ENCODE measurements at places on chromosomes 7 and 10.

DNA sequence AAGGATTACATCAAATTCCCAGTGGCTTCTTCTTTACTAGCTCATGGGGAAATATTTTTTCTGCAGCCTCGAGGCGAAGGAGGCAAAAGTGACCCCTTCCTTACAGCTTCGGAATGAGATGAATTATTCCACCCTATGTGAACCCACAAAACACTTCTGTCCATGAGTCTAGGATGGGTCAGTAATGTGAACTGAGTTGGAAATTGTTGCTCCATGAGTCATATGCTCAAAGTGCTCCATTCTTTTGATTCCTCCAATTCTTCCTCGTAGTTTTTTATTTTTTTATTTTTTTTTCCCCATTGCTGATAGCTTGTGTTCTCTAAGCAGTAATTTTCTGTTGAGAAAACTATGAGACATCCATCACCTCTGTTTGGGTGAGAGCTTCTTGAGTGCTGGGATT lies 31.7 kb upstream of the FAM204A start:
- peak; percentile 91 for DNase-seq

GRCh38 chr10:68562661-68563570 lies 2.8 kb downstream of the TET1 start:
- peak; percentile 62 for DNase-seq

- no peak for DNase-seq
These were observed 15.7 kb upstream of the CRYGN start for GRCh38 chr7:151455690-151456089.

DNA sequence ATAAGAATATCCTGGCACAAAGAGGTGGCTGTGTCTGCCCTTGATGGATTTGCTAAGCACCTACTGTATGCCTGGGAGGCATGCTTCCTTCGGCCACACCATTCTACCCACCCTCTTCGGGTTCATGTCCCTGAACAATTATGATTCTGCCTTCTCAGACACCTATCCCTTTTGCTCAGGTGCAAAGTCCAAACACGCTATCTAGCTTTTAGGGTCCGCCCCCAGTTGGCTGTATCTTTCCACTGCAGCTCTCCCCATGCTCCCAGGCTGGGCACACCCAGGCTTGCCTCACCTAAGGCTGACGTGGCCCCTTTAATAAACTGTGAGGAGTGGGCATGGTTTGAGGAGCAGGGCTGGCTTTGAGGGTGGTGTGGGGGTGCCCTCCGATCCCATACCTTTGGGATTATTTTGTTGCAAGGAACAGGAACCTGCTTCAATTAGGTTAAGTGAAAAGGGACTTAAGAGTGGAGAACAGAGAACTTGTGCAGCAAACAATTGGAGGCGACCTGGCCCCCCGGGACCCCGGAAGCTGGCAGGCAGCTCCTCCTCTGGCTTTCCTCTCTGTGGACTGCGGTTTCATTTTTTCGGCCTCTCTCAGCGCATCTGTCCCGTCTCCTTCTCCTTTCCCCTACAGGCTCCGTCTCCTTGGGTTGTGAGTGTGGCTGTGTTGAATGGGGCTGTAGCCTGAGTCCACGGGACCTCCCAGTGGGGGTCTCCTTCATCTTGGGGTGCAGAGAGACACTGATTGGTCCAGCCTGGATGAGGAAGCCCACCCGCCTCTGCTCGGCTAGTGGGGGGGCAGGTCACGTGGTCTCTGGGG lies 3.8 kb downstream of the CLIP2 start:
- DNase-seq: no peak

DNA sequence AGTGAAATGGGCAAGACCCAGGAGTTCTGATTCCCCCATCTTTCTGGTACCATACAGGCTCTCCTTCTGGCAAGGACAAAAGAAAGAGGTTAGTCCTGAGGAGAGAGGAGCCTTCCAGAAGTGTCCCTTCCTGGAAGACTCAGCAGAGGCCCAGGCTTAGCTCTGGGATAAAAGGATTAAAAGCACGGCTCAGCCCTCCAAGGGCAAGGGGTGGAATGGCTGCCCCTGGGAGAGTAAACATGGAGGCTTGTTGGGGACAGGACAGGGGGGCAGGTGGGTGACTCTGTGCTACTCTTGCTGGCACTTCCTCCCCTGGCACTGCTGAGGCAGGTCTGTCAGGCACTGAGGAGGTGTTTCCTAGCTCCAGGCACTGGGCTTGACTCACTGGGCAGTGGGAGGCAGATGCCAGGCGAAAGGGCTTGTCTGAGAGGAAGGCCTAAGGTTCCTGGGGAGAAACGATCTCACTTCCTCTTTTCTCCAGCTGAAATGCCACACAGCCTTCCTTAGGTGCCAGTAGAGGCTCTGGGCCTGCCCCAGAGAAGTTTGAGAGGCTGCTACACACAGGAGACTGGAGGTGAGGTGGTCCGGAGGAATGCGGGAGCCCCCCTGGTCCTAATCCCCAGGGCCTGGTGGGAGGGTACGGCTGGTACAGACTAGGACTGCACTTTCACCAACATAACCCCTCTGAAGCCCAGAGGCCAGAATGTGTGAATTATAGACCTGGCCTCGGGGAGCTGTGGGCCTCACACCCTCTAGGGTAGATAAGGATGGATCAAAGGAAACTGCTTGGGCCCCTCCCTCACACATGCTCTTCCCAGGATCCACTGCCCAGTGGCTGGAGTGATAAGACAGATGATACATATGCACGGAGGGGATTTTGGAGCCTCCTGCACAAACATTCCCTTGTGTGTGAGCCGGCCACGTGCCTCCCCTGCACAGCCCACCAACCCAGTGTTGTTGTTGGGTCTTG lies 63.2 kb upstream of the PODXL start:
- DNase-seq: no peak

DNA sequence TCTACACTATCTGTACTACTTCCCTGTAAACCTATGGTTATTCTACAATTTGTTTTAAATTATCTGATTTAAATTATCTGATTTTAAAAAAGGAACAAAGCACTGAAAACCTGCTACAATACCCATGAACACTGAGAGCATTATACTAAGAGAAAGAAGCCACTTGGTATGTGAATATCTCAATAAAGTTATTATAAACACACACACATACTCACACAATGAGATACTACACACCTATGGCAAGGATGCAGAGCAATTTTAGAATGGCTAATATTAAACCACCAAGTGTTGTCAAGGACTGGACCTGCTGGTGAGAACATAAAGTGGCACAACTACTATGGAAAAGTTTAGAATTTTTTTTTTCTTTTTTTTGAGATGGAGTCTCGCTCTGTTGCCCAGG lies 82.7 kb downstream of the IGF2BP3 start:
- no peak for DNase-seq

DNA sequence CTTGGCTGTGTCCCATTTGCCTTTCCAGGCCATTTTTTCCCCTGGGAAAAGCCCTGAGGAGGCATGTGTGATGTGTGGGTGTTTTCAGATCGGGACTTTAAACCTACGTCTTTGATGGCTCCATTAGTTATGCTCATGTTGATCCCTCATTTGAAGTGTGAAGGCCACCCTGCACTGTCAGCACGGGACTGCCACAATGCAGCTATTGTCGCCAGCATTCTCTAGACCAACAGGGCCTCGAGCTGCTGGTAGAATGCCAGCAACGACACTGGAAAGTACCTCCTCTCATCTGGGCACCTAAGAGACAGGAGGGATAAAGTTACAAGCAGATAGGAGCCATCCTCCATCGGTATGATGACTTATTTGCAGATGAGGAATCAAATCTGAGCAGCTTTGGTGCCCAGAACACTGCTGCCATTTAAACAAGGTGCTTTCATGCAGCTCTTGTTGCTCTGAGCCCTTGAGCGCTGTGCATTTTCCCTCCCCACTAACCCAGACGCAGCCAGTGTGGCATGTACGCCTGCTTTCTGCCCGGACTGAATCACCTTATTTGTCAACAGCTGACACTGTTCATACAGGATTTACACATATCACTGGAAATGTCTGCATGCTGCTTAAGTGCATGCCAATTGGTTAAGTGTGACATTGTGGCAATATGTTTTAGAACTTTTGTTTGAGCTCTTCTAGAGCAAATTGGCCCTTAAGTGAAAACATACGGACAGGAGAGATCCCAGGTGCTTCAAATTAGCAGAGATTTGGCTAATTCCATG lies 175.0 kb upstream of the PITRM1 start:
- DNase-seq: no peak

- DNase-seq: no peak
These were observed 283.8 kb upstream of the C7orf33 start for GRCh38 chr7:148306759-148307158.

GRCh38 chr10:125094806-125095205 lies 65.6 kb downstream of the CTBP2 start:
- no peak for DNase-seq

- DNase-seq: no peak
These were observed 852.7 kb upstream of the PHF14 start for GRCh38 chr7:10120936-10121335.

DNA sequence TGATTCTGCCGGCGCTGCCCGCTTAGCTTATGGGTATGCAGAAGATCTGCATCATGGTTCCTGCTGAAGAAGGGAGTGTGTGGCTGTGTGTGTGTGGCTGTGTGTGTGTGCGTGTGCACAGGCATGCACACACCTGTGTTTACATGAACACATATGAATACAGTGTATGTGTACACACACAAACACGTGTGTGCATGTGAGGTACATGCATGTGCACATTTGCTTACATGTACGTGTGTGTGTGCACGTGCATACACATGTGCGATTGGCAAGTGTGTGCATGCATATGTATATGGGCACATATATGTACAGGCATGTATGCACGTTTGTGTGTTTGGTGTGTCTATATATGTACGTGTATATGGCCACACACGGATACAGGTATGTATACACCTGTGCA lies 16.4 kb upstream of the FAM20C start:
- DNase-seq: no peak

- DNase-seq: no peak
These were observed 362.7 kb downstream of the GLRX3 start for GRCh38 chr10:130498934-130499333.

GRCh38 chr10:100733329-100733728 lies 12.1 kb upstream of the PAX2 start:
- no peak for DNase-seq

GRCh38 chr7:13541326-13541725 lies 448.1 kb downstream of the ETV1 start:
- no peak for DNase-seq

DNA sequence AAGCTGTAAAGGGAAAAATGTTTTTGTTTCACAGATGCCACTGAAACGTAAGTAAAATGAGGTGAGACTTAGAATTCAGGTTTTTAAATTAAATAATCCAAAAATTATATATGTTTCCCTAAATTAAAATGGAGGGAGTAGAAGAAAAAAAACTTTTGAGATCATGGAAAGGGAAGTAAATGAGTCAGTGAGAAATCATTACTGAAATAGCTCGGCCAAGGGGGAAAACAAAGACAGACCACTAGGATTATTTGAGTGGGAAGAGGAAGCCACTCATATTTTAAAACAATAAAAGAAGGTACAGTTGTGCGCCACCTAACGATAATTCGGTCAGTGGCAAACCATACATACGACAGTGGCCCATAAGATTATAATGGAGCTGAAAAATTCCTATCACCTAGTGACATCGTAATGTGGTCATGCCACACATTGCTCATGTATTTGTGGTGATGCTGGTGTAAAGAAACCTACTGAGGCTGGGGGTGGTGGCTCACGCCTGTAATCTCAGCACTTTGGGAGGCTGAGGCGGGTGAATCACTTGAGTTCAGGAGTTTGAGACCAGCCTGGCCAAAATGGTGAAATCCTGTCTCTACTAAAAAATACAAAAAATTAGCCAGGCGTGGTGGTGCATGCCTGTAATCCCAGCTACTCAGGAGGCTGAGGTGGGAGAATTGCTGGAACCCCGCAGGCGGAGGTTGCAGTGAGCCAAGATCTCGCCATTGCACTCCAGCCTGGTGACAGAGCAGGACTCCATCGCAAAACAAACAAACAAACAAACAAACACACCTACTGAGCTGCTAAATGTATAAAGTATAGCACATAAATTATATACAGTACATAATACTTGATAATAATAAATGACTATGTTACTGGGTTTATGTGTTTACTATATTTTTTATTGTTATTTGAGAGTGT lies 64.7 kb downstream of the MKX start:
- DNase-seq: no peak

- no peak for DNase-seq
These were observed 4.0 kb downstream of the PNLIPRP3 start for GRCh38 chr10:116431598-116431997.

- DNase-seq: no peak
These were observed 16.9 kb upstream of the TAS2R16 start for GRCh38 chr7:123012435-123012834.

DNA sequence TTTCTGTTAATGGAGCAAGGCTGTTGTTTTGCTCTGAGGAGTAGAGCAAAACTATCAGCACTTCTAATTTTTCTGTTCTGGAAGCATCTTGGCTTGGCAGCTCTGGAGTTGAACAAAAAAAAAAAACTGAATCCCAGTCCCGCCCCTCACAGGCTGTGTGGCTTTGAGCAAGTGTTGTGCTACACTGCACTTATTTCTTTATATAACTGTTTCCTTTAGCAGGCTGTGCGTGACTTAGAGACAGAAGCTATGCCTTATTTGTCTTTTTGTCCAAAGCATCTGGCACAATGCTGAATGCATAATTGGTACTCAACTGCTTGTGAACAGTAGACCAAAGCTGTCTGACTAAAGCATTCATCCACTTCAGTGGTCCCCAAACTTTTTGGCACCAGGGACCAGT lies 96.1 kb downstream of the AMPH start:
- DNase-seq: no peak

GRCh38 chr10:99621454-99622251 lies 1.4 kb upstream of the SLC25A28 start:
- no peak for DNase-seq

GRCh38 chr7:36615852-36616540 lies 108.3 kb downstream of the AOAH start:
- no peak for DNase-seq

DNA sequence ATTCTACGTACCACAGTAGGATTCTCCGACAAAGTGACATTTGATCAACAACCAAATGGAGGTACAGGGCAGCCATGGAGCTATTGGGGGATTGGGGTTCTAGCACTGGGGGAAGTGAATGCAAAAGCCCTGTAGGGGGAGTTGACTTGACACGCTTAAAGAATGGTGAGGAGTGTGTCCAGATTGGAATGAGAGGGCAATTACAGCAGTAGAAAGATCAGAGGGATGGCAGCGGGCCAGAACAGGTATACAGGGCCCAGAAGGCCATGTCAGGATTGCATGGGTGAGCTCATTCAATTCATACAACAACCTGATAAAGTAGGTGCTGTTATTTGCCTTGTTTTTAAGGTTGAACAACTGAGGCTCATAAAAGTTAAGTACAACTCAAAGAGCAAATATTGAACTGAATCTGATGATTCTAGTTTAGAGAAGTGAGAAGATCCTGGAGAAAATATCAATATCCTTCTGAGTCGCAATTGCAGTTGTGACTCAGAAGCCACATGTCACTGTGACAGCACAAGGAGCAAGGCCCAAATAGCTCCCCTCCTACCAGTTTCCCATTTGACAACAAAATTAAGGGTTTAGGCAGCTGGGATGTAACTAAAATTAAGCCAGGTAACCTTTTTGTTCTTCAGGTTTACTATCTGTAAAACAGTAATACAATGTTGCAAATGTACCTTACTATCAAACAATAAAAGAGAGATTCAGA lies 28.0 kb upstream of the CTTNBP2 start:
- DNase-seq: no peak

- DNase-seq: no peak
These were observed 50.8 kb upstream of the CREB5 start for GRCh38 chr7:28361551-28361950.

Measured in choroid plexus epithelial cell (primary cell).